ENCODE measurements at places on chromosomes 1 and 21.

GRCh38 chr1:33275706-33276572 is 19.6 kb downstream of the ZNF362 start:
- DNase-seq = no peak

GRCh38 chr1:28887419-28887834 is 26.9 kb upstream of the EPB41 start:
- DNase-seq = peak; percentile 54

- peak; percentile 47 for DNase-seq
Measured at GRCh38 chr1:48203287-48203900, 19.1 kb upstream of the SLC5A9 start.

DNA sequence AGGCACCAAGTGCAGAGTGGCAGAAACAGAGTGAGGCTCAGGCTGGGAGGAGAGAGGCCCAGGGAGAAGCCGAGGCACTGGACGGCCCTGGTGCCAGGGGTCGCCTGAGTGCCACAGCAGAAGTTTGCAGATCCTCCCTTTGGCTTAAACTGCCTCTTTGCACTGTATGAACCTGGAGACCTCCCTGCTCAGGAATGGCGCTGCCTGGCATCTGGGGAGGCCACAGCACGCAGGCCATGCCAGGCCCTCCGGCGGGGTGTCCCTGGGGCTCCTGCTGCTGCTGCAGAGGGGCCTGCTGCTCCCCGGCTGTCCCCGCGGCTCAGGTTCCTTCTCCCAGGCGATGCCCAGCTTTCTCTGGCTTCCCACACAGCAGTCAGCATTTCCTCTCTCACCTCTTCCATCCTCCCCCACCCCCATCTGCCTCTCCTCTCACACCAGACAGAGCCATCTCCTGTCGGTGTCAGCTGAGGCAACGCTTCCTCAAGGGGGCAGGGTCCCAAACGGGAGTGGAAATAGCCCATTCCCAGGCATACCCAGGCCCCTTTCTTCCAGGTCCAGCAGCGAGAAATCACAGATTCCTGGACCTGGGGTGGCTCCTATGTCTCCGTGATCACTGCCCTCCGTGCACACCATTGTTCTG is 35.2 kb downstream of the SYT6 start:
- no peak for DNase-seq

GRCh38 chr1:173469656-173470055 is 7.5 kb upstream of the PRDX6 start:
- no peak for DNase-seq

GRCh38 chr1:203361945-203362719 is 11.2 kb upstream of the FMOD start:
- DNase-seq = peak; percentile 69

Data from NCI-H69 (cell line).